Uterus (tissue), 4 donors: ENCODE measurements at places on chromosomes 4 and X. TPM values are rescaled to one million over a fixed set of nuclear protein-coding genes. Genes with fewer than 3 reads are reported as not detected.
A peak's percentile ranks its signal among the peaks of the same experiment; 100 is the strongest.

Gene SHROOM2
- total RNA-seq, result 8.7 TPM

Gene N4BP2
- 19.9 TPM for total RNA-seq

DNA sequence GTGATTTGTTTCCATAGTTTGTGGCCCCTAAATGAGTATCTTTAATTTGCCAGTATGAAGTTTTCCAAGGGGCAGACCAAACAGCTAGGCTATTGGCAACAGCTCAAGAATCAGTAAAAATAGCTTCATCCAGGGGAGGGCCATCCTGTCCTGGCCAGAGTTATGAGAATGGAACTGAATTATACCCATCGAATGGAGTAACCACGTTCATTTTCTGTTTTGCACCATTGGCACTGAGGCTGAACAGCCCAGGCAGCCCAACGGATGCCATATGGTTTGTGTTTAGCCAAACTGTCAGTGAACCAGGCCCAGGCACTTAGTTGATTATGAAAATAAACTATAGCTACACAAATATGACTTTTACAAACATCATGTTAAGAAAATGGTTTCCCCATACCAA, 17.7 kb upstream of the ASB5 start:
- no peak overlapping the region for H3K27ac ChIP-seq
- no peaks in the 10 kb centered on the region for H3K36me3 ChIP-seq
- H3K4me1 ChIP-seq, result no peaks in the 10 kb centered on the region
- H3K4me3 ChIP-seq, result no peak overlapping the region

DNA sequence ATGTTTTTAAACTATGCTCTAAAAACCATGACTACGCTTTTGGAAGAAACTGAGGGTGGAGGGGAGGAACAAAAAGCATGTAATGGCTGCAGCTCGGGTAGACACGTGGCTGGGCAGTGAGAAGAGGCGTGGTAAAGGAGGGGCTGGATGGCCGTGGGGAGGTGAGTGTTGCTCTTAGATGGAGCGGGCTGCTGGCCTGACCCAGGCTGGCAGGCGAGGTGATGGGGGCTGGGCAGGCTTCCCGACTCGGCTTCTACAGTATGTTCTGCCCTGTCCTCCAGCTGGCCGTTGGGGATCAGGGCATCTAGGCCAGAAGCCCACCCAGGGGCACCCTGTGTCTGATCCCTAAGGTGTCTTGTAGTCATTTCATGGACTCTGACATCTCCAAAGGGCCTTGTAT, 60.7 kb downstream of the EFHC2 start:
- DNase-seq, result no peak
- no peak overlapping the region for H3K27ac ChIP-seq
- no peaks in the 10 kb centered on the region for H3K4me1 ChIP-seq
- H3K4me3 ChIP-seq, result no peak overlapping the region
- H3K27me3 ChIP-seq, result no peaks in the 10 kb centered on the region
- no peaks in the 10 kb centered on the region for H3K36me3 ChIP-seq

DNA sequence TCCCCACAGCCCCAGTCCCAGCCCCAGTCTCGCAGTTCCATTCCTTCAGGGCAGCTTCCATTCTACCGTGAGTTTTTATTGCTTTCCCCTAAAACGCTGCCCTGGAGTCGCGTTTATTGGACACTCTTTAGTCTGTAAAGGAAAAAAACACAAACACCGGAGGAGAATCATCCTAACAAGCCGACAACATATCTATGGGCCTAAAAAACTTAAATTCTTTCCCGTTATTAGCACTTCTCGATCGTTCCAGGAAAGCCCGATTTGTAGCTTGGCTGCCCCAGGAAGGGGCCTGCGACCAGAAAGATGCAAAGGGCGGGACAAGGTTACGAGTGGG, 178.5 kb downstream of the CBR4 start:
- no peaks in the 10 kb centered on the region for H3K4me1 ChIP-seq
- H3K27me3 ChIP-seq, result no peaks in the 10 kb centered on the region
- H3K27ac ChIP-seq, result peak overlapping the region; percentile 98
- DNase-seq, result no peak
- no peaks in the 10 kb centered on the region for H3K36me3 ChIP-seq

Gene ESX1
- total RNA-seq, result not detected

GRCh38 chr4:9762823-9763475, 18.5 kb upstream of the DRD5 start:
- no peak overlapping the region for H3K27ac ChIP-seq
- H3K4me3 ChIP-seq, result no peak overlapping the region
- peak; percentile 49 for DNase-seq
- H3K27me3 ChIP-seq, result no peaks in the 10 kb centered on the region
- H3K4me1 ChIP-seq, result no peaks in the 10 kb centered on the region

Gene CWH43
- total RNA-seq, result 0.29 TPM

GRCh38 chr4:19193274-19193981, 1058.3 kb upstream of the SLIT2 start:
- DNase-seq, result no peak
- H3K36me3 ChIP-seq, result no peaks in the 10 kb centered on the region
- no peak overlapping the region for H3K27ac ChIP-seq
- no peak overlapping the region for H3K4me3 ChIP-seq
- H3K4me1 ChIP-seq, result no peaks in the 10 kb centered on the region

GRCh38 chrX:72100824-72101351, 30.8 kb downstream of the RTL5 start:
- H3K4me1 ChIP-seq, result no peaks in the 10 kb centered on the region
- H3K27me3 ChIP-seq, result no peaks in the 10 kb centered on the region
- no peak overlapping the region for H3K27ac ChIP-seq
- H3K4me3 ChIP-seq, result no peak overlapping the region

DNA sequence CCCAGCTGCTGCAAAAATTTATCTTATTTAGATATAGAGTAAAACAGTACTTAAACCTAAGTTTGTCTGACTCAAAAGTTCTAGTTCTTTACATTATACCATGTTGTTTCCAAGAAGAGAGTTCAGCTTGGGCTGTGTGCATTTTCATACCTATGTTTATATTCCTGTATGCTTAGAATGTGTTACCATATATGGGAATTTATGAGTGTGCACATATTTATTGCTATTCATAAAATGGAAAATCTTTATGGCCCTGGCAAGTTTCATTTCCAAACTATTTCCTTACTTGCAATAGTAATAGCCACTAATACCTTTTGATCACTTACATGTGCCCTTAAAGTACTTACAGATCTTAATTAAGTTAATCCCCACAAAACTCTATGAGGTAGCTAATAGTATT, 2.6 kb downstream of the HEPH start:
- H3K4me3 ChIP-seq, result no peak overlapping the region
- no peak overlapping the region for H3K27ac ChIP-seq
- H3K27me3 ChIP-seq, result no peaks in the 10 kb centered on the region
- H3K4me1 ChIP-seq, result no peaks in the 10 kb centered on the region
- DNase-seq, result no peak
- H3K36me3 ChIP-seq, result no peaks in the 10 kb centered on the region

Gene FMR1NB
- not detected for total RNA-seq

Gene ACE2
- total RNA-seq, result 1.5 TPM

Gene SMR3A
- total RNA-seq, result not detected

Gene TBC1D9
- total RNA-seq, result 3.8 TPM

DNA sequence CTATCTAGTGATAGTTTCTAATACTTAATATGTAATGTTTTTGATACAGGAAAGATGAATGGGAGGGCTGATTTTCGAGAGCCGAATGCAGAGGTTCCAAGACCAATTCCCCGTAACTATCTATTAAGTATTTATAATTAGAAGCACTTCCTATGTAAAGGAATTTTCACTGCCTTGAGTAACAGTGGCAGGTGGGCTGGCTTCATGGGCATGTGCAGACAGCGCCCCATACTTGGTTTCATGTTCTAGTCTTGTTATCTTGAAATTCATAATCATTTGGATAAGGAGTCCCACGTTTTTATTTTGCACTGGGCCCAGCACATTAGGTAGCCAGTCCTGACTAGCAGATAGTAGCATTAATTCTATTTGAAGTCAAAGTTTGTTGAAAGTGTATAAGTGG, 1.7 kb downstream of the OCIAD1 start:
- no peaks in the 10 kb centered on the region for H3K27me3 ChIP-seq
- H3K4me1 ChIP-seq, result no peaks in the 10 kb centered on the region
- no peaks in the 10 kb centered on the region for H3K36me3 ChIP-seq
- DNase-seq, result no peak

DNA sequence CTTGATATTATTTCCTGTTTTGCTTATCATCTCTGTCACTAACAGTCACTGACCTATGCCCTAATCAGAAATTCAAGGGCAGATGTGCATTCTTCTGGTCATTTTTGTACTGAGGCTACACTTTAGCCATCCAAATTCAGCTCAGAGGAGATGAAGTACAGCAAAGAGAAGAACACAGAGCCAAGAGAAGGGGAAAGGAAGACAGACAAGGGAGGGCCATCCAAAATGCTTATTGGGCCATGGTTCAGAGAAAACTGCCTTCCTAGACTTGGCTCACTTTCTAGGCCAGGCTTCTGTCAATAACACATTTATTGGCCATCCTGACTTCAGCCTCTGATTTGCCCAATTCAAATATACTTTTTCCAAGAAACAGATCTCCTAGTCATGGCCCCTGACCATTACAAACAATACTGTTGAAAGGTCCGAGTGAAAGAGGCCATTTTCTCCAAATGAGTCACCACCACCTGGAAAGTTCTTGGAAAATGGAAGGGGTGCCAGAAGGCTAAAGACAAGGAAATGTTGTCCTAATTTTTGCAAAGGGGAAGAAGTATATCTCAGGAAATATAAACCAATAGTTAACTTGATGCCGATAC, 56.4 kb downstream of the DCX start:
- H3K4me1 ChIP-seq, result no peaks in the 10 kb centered on the region
- no peak overlapping the region for H3K27ac ChIP-seq
- no peak for DNase-seq
- H3K4me3 ChIP-seq, result no peak overlapping the region

GRCh38 chr4:18234108-18234507, 212.6 kb upstream of the LCORL start:
- H3K4me1 ChIP-seq, result no peaks in the 10 kb centered on the region
- DNase-seq, result no peak
- no peak overlapping the region for H3K27ac ChIP-seq
- no peaks in the 10 kb centered on the region for H3K27me3 ChIP-seq

- no peaks in the 10 kb centered on the region for H3K36me3 ChIP-seq
- no peak overlapping the region for H3K4me3 ChIP-seq
- no peaks in the 10 kb centered on the region for H3K4me1 ChIP-seq
- H3K27me3 ChIP-seq, result no peaks in the 10 kb centered on the region
- no peak overlapping the region for H3K27ac ChIP-seq
Observed at GRCh38 chr4:8641256-8641655, 48.7 kb downstream of the CPZ start.

Gene ADH1B
- 6.7 TPM for total RNA-seq

Gene IGSF1
- 5.1 TPM for total RNA-seq

Gene RHOXF1
- 0.82 TPM for total RNA-seq

Gene LETM1
- 12.4 TPM for total RNA-seq

Gene SYNPO2
- total RNA-seq, result 281 TPM

Gene ZCCHC18
- 7.2 TPM for total RNA-seq

GRCh38 chrX:78514852-78515251, 144.3 kb downstream of the RTL3 start:
- DNase-seq, result no peak
- no peak overlapping the region for H3K27ac ChIP-seq
- H3K4me1 ChIP-seq, result no peaks in the 10 kb centered on the region
- H3K27me3 ChIP-seq, result no peaks in the 10 kb centered on the region
- H3K4me3 ChIP-seq, result no peak overlapping the region

GRCh38 chrX:39678914-39679313, 418.8 kb downstream of the BCOR start:
- no peaks in the 10 kb centered on the region for H3K4me1 ChIP-seq
- H3K27ac ChIP-seq, result no peak overlapping the region
- no peaks in the 10 kb centered on the region for H3K36me3 ChIP-seq
- no peaks in the 10 kb centered on the region for H3K27me3 ChIP-seq
- H3K4me3 ChIP-seq, result no peak overlapping the region
- no peak for DNase-seq
